ENCODE measurements at places on chromosomes 3 and 15.

DNA sequence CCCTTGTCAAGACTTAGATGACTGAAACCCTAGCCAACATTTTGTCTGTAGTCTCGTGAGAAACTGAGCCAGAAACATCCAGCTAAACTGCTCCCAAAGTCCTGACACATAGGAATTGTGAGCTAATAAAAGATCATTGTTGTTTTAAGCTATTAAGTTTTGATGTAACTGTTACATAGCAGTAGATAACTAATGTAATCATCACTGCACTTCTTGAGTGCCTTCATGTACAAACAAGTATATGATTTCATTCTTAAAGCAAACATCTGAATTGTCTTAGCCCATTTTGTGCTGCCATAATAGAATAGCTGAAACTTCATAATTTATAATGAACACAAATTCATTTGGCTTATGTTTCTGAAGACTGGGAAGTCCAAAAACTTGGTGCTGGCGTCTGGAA lies 87.3 kb downstream of the NSUN3 start:
- no peak for DNase-seq

GRCh38 chr15:61441891-61442290 lies 212.8 kb upstream of the RORA start:
- DNase-seq, result no peak

- DNase-seq, result no peak
Observed at GRCh38 chr15:74497584-74497983, 36.6 kb upstream of the UBL7 start.

GRCh38 chr3:125172346-125172745 lies 40.2 kb downstream of the SLC12A8 start:
- DNase-seq, result no peak

GRCh38 chr3:72043204-72044133 lies 258.5 kb upstream of the PROK2 start:
- DNase-seq, result no peak

DNA sequence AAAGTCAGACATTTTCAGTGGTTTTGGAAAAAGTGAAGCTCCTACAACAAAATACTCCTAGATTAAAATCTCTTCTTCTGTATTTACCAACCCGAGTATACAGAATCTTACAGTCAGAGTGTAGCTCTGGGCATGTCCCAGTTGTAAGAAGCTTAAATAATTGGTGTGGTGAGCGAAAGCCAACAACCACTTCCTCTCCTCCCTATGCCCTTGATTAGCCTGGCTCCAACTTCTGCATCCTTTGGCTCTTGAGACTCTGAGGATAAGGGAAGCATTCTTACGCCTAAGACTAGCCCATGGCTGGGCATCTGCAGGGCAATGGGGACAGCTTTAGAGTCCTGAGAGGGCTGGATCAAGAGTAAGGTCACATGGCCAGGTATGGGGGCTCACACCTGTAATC lies 25.5 kb downstream of the RFT1 start:
- DNase-seq, result no peak

DNA sequence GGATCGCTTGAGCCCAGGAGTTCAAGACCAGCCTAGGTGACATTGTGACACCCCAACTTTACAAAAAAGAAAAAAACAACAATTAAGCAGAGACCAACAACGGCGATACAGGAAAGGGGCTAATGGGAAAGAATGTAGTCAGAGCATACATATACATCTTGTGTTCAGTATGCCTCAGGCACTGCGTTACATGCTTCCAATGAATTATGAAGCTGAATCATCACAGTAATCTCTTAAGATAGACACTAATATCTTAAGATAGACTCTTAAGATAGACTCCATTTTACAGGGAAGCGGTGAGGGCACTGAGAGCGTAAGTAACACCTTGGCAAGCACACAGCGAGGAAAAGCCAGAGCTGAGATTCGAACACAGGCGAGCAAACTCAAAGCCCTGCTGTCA lies 6.1 kb upstream of the LDHAL6B start:
- no peak for DNase-seq

DNA sequence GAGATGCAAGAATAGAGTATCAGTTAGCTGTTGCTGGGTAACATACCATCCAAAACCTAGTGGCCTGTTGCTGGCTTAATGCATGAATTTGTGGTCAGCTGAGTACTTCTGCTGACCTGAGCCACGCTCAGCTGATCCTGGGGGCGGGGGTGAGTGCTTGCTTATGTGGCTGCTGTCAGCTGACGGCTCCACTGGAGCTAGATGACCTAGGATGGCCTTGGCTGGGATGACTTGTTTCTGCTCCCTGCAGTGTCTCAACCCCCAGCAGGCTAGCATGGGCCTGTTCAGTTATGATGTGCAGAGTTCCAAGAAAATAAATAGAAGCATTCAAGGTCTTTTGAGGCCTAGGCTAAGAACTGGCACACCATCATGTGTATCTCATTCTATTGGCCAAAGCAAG lies 63.9 kb downstream of the FBLN2 start:
- no peak for DNase-seq

DNA sequence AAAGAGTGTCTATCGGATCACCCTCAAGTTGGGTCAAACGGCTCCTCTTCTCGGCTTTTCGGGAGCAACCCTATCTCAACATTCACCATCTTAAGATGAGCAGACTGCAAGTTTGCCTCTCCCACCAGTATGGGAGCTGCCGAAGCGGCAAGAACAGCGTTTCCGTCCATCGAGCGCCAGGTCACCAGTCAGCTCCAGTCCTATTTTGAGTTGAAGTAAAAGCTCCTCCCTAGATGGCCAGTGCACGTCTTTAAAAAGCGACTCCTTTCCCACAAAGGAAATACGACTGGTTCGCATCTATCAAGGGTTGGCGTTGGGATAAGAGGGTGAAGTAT lies 369 bp upstream of the U2SURP start:
- no peak for DNase-seq

DNA sequence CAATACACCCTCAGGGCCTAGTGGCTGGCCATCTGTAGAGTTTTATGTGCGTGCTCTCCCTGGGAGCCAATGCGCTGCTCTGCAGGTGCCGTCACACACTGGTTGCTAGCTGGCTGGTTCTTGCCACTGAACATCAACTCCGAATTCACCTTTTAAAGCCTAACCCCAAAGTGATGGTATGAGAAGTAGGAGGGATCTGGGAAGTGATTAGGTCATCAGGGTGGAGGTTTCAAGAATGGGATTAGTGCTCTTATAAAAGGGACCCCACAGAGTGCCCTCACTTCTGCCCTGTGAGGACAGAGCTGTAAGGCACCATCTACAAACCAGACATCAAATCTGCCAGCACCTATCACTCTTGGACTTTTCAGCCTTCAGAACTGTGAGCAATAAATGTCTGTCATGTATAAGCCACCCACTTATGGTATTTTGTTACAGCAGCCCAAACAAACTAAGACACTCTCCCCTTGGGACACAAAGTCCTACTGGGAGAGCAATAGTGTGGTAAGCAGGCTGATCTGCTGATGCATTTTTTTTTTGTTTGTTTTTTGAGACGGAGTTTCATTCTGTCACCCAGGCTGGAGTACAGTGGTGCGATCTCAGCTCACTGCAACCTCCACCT lies 20.3 kb downstream of the RGMA start:
- DNase-seq, result no peak

DNA sequence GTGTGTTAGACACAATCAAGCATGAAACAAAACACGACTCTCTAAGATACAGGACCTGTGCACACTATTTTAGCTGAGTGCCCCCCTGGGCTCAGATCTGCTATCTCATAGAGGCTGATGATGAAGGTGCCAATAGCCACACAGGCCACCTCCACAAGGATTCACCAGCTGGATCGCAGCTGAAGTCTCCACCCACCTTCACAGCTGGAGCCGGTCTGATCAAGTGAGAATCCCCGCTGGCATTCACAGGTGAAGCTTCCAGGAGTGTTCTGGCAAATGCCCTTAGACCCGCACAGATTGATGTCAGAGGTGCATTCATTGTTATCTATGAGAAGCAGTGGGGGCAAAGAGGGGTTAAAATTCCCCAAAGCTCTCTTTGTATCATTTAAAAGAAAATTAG lies 90.1 kb downstream of the DUT start:
- DNase-seq, result no peak

- DNase-seq, result no peak
Observed at GRCh38 chr3:127760361-127760760, 62.0 kb downstream of the MGLL start.

DNA sequence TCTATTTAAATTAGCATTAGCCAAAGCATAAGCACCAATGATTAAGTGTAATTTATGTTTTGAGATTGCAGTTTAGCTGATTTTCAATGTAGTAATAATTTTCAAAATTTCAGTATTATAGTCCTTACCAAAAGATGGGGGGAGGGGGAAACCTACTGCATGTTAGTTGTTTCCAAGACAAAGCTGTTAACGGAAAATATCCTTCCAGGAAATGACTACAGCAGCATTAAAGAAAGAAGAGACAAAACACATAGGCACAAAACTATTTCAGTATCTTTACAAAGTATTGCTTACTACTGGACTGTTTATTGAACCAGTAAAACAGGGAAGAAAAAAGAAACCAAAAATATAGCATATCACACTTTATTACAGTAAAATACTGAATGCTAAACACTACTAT lies 10.5 kb downstream of the BNIP2 start:
- no peak for DNase-seq

GRCh38 chr3:8867646-8868045 lies 95.6 kb downstream of the RAD18 start:
- DNase-seq, result no peak

- DNase-seq, result no peak
Observed at GRCh38 chr15:95175914-95176658, 944.7 kb downstream of the MCTP2 start.

DNA sequence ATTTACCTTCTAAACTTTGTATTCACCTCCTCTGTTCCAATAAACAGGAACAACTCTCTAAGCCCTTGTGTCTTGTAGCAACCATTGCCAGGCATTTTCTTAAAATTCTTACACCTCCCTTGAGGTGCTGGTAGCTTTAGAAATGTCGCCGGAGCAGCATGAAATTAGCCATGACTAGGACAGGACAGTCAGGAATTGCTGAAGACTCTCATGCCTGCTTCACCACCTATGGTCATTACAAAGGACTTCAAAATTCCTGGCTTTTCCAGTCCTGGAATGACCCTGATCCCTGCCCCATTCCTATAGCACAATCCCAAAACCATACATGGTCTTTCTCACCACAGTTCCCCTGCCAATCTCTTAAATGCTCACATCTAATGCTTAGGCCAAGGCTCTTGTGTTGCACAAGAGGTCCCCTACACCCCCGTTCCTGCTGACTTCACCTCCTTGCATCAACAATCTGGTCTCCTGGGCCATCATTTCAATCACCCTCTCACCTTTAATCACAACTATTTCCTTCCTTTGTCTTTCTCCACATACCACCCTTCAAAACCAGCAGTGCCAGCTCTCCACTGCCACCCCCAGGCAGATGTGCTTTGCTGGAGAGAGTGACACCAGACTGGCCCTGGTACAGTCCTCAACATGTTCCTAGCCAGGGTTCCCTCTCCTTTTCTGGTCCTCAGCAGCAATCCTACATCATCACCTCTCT lies 113.2 kb upstream of the TJP1 start:
- no peak for DNase-seq

DNA sequence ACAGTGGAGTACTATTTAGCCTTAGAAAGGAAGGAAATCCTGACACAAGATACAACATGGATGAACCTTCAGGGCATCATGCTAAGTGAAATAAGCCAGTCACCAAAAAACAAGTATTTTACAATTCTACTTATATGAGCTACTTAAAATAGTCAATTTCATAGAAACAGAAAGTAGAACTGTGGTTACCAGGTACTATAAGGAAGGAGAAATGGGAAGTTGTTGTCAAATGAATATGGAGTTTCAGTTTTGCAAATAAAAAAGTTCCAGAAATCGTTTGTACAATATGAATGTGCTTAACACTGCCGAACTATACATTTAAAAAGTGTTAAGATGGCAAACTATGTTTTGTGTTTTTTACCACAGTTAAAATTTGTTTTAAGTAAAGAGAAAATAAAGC lies 26.8 kb downstream of the TRANK1 start:
- no peak for DNase-seq

DNA sequence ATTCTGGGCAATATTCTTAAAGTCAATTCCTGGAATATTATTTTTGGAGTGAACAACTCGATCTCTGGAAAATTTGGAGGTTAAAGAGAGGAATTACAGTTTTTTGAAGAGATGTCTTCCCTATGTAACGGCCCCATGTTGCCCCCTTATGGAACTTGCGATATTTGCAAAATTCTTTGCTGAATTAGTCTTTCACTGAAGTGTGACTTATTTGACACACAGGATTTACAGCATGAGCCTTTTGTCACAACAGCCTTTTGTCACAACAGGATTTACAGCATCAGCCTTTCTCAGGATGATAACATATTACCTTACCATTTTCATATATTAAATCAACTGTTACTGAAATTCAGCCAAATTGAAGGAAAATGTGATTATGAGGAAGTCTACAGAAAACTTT lies 37.8 kb upstream of the SPTSSB start:
- DNase-seq, result no peak

- no peak for DNase-seq
Observed at GRCh38 chr15:72315706-72316370, 4.1 kb downstream of the CELF6 start.

- no peak for DNase-seq
Observed at GRCh38 chr3:174100744-174101143, 703.2 kb downstream of the NLGN1 start.

DNA sequence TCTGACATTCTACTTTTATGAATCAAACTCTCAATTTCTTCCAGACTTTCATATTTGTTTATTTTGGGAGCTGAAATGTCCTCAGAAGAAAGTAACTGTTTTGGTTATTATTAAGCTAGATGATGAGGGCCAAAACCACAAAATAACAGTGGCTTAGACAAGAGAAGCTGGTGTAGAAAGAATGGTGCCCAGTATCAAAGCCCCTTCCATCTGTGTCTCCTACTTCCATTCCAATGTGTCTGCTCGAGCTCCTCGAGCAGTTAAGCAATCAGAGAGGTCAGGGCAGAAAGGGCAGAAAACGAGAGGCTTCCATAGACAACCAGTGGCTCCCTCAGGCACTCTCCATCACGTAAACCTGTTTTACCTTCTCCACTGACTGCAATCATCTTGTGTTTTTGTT lies 59.7 kb upstream of the MAGI1 start:
- no peak for DNase-seq

- no peak for DNase-seq
Observed at GRCh38 chr3:197219619-197220018, 78.8 kb downstream of the DLG1 start.

DNA sequence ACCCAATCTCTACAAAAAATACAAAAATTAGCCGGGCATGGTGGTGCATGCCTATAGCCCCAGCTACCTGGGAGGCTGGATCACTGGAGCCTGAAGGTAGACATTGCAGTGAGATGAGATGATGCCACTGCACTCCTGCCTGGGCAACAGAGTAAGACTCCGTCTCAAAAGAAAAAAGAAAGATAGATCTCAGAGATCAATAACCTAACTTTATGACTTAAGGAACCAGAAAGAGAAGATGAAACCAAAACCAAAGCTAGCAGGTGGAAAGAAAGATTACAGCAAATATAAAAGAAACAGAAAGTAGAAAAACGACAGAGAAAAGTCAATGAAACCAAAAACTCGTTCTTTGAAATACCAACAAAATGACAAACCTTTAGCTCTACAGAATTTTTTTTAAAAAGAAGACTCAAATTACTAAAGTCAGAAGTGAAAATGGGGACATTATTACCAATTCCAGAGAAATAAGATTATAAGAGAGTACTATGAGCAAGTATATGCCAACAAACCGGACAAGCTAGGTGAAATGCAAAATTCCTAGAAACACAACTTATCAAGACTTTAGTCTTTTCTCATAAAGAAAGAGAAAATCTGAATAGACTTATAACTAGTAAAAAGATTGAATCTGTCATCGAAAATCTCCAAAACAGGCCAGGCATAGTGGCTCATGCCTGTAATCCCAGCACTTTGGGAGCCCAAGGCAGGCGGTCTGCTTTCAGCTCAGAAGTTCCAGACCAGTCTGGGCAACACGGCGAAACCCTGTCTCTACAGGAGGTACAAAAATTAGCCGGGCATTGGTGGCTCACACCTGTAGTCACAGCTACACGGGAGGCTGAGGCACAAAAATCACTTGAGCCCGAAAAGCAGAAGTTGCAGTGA lies 35.0 kb downstream of the ACAP2 start:
- DNase-seq, result no peak

Data from activated T-cell treated with anti-CD3 and anti-CD28 coated beads, Interleukin-2, amount 50 U/mL, for 1 hour (primary cell).